Dermis blood vessel endothelial cell (primary cell): ENCODE measurements at places on chromosomes 1 and 21. TPM values are rescaled to one million over a fixed set of nuclear protein-coding genes. Genes with fewer than 3 reads are reported as not detected.

DNA sequence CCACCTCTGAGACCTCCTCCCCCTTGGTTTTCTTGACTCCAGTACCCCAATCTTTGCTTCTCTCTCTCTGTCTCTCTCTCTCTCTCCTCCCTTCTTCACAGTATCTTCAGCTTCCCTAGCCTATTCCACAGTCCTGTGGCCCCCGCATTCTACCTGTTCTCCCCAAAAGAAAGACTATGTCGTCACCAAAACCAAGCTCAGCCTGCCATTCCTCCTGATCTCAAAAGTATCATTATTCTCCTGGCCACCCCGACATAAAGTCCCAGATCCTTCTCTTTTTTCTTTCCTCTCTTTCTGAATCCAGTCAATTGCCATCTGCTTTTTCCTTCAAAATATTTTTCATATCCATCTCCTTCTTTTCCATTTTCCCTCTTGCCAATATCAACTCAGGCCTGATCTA lies 23.7 kb upstream of the KHDRBS1 start:
- no peak for DNase-seq

DNA sequence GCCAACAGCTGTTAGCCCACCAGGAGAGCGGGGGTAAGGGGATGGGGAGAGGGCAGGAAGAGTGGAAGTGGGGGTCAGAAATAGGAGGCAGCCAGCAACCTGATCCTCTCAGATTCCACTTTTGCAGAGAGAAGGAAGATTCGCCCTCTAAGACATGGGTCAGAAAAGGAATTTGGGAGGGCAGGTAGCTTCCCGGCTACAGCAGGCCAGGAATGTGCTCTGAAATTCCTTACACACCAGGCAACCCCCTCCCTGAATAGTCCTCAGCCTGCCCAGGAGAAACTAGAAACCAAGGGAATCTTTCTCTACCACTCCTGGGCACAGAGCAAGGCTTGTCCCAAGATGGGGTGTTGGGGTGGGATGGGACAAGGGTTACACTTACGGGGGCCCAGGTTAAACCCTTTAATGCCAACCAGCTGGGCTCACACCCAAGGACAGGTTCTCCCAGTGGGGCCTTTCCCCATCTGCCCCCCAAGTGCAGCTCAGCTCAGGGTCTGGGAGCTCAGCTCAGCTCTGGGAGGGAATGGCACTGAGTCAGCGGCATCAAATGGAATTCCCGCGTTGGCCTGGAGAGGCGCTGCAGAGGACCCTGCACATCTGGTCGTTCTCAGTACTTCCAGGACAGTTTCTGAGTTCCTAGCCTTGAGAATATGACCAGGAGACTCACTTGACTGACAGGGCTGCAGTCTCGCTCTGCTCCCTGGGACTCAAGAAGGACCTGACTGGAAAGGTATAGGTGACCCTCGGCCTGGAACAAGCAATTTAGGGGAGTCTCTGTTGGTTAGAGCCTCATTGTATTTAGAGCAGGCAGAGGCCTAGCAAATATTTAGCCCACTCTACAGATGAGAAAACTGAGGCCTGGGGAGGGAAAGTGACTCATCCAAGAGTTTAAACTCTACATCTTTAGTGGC lies 761 bp downstream of the TNNT2 start:
- peak; percentile 57 for DNase-seq

Gene SIKE1
- 44.9 and 63.4 TPM in 2 replicates for total RNA-seq

- DNase-seq = no peak
Measured at GRCh38 chr1:160371346-160371631, 4.4 kb downstream of the NHLH1 start.

Gene PDC
- total RNA-seq = not detected in 2 replicates

DNA sequence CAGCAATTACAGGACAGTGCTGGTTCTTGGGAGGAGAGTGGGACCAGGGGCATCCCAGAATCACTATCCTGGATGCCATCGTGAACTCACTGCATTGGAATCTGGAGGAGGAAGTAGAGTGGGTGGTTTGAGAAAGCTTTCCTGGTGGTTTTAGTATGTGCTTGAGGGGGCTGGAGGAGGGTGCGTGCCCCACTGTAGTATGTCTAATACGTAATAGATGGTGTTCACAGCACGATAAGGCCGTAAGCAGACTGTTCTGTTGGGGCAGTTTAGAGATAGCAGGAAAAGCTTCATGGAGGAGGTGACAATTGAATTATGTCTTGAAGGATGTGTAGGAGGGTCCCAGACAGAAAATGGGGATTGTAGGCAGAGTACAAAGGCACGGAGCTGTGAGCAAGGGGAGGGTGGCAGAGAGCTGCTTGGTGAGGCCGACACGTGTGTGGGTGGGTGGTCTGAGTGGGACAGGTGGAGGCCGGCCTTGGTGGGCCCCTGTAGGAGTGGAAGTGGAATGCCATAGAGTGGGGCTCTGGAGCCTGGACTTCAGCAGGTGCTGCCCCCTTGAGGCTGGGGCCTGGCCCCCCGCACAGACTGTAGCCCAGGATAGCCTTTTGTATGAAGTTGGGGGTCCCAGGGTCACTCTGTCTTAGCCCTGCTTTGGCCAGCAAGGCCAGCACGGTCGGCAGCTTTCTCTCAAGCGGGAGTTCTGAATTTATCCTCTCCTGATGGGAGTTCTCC lies 37.0 kb downstream of the IL6R start:
- DNase-seq = peak; percentile 49

DNA sequence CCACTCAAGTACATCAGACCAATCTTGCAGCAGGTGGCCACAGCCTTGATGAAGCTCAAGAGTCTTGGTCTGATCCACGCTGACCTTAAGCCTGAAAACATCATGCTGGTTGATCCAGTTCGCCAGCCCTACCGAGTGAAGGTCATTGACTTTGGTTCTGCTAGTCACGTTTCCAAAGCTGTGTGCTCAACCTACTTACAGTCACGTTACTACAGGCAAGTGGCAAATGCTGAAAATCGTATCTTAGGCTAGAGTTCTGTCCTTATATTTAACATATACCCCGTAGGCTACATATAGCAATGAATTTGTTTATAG lies 12.1 kb downstream of the HIPK1 start:
- DNase-seq = no peak

Gene ITLN1
- total RNA-seq = not detected in 2 replicates

- no peak for DNase-seq
Measured at GRCh38 chr1:64877151-64877550, 89.2 kb downstream of the JAK1 start.

- DNase-seq = no peak
Measured at GRCh38 chr1:240608707-240609106, 3.2 kb downstream of the GREM2 start.
